ENCODE measurements at places on chromosomes 12 and 14. TPM values are rescaled to one million over a fixed set of nuclear protein-coding genes. Genes with fewer than 3 reads are reported as not detected.

DNA sequence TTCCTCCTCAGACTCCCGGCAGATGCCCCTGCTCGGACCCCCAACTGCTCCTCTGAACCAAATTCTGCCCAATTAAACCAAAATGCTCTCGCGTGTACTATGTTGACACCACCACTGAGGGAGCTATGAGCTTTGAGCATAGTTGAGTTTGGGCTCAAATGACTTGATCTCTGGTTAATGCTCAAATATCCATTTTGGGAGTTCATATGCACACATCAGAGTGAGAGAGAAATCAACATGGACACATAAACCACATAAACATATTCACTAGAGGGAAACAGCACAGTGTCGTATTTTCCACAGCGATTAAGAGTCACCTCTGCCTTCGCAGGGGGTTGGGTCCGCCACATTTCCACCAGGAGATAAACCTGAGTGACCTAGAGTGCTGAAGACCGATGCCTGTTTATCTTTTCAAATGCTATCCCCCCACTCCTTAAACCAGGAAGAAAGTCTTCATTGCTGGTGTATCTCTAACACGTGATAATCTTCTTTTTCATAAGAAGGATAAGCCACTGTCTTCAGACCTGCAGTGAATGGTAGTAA lies 59.4 kb upstream of the FOXN3 start:
- no peaks in the 10 kb centered on the region for H3K27me3 ChIP-seq
- no peaks in the 10 kb centered on the region for H3K36me3 ChIP-seq
- H3K4me3 ChIP-seq = no peak overlapping the region

Gene PIANP
- under 0.01 TPM for total RNA-seq

DNA sequence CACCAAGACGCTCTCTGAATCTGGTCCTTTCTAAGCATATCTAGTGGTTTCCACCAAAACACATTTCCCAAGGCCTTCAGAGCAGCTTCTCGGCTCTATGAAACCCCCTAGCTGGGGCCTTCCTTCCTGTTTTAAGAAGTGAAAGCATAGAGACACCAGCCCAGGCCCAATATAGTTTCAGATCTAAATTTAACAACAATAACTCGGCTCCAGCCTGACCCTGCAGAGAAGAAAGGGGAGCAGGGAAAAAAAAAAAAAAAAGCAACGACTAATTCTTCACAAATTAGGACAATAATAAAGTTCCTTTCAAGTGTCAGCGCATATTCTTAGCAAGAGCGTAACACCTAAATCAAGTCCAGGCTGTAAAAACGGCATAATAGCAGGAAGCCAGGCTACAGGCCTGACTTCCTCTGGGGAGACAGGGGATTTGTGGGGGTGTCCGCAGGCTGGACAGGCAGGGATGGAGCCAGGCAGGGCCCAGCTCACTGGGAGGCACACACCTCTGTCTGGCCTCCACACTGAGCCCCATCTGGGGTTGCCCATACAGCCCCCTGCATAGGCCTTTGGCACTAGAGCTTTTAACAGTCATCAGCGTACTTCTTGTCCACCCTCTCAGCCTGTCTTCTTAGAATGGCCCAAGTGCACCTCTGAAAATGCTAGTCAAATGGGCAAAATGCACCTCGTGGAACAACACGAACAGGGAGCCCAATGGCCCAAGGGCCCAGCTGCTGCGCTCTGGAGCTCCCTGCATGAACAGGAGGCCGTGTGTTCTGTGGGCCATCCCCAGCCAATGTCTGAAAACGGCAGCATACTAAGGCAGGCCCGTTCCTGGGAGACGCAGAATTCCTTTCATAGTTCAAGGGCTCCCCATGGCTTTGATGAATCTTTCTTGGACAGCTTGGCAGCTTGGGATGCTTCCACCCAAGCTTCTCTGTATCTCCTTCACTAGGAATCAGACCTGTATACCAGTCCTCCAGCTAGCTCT lies 772.9 kb downstream of the MED13L start:
- no peaks in the 10 kb centered on the region for H3K4me1 ChIP-seq
- H3K27ac ChIP-seq = no peak overlapping the region
- no peaks in the 10 kb centered on the region for H3K36me3 ChIP-seq
- DNase-seq = no peak
- no peaks in the 10 kb centered on the region for H3K27me3 ChIP-seq

Gene EMP1
- total RNA-seq = 570 TPM

GRCh38 chr12:76074701-76075336 lies 9.7 kb downstream of the NAP1L1 start:
- no peaks in the 10 kb centered on the region for H3K27me3 ChIP-seq
- peaks cover 15% of the 10 kb centered on the region for H3K36me3 ChIP-seq
- no peak overlapping the region for H3K4me3 ChIP-seq
- peaks cover 5% of the 10 kb centered on the region for H3K4me1 ChIP-seq
- no peak for DNase-seq
